ENCODE measurements at places on chromosomes 16 and 17.

GRCh38 chr17:77306048-77306789, 165.4 kb downstream of the SEC14L1 start:
- no peak for DNase-seq

GRCh38 chr16:84027625-84028024, 15.0 kb downstream of the SLC38A8 start:
- no peak for DNase-seq

- no peak for DNase-seq
Observed at GRCh38 chr17:50207792-50208567, 6.5 kb upstream of the COL1A1 start.

- no peak for DNase-seq
Observed at GRCh38 chr17:40260528-40260927, 27.2 kb upstream of the CDC6 start.

DNA sequence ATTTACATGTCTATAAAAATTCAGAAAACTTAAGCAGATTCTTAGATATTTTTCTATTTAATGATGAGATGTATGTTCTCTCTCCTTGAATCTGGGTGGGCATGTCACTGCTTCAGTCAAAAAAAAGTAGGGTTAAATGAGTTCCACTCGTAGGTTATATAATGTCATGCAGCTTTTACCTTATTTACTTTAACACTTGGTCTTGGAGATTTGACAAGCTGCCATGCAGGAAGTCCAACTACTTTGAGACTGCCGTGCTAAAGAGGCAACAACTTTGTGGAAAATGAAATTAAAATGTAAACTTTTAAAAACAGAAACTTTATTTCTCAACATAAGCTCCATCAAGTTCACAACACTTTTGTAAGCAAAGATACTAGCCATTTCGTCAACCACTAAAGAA, 1336.0 kb upstream of the CDH8 start:
- no peak for DNase-seq

GRCh38 chr17:30716461-30717290, 107.8 kb downstream of the CRLF3 start:
- DNase-seq = no peak

DNA sequence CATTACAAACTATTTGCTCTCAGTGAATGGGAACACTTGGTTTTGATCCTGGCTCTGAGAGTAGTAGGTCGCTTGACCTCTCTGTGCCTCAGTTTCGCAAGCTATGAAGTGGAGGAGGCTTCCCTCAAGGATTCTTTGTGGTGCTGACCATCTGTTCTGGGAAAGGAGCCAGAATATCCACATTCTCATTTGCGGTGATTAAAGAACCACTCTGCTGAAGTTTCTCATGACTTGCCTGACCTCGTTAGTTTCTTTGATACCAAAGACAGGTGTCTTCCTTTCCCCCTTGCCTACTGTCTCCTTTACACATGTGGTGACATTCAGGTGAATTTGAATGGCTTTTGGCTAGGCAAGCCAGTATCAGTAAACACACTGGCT, 116.0 kb downstream of the SNX29 start:
- no peak for DNase-seq

GRCh38 chr17:80111702-80112470, 10.5 kb downstream of the GAA start:
- DNase-seq = no peak

DNA sequence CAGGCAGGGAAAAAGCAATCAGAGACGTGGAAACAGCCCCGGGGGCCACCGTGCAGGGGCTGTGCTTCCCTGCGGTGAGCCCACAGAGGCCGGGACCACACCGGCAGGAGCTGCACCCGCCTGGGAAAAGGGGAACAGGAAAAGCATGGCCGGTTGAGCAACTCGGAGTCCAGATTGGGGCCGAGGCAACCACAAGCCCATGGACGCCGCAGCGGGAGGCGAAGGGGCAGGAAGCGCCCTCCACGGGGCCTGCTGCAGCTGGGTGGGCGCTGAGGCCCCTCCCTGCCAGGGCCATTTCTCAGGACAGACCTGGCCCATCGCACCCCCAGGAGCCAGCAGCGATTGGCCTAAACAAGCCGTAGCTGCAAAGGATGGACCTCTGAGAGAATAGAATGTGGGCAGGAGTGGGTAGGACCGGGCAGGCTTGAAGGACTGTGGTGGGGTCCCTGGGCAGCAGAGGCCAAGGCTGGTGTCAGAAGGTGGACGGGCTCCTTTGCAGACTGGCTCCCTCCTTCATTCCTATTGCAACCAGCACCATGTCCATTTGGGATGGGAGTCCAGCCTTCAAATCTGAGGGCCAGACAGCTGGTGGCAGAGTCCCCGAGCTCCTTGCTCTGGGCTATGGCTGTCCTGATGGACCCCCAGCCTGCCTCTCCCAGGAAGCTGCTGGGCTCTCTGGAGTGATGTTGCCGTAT, 30.4 kb downstream of the COX4I1 start:
- DNase-seq = no peak

GRCh38 chr17:44602390-44602789, 45.1 kb downstream of the FZD2 start:
- no peak for DNase-seq

- no peak for DNase-seq
Observed at GRCh38 chr17:29607557-29608195, 14.7 kb downstream of the ANKRD13B start.

GRCh38 chr16:28846933-28847273, 755 bp upstream of the TUFM start:
- DNase-seq = no peak

GRCh38 chr16:66712512-66712911, 16.0 kb upstream of the CMTM4 start:
- DNase-seq = no peak

All from glomerular endothelial cell (primary cell).